ENCODE measurements at places on chromosomes 1 and 21. TPM values are rescaled to one million over a fixed set of nuclear protein-coding genes. Genes with fewer than 3 reads are reported as not detected.
A peak's percentile ranks its signal among the peaks of the same experiment; 100 is the strongest.

DNA sequence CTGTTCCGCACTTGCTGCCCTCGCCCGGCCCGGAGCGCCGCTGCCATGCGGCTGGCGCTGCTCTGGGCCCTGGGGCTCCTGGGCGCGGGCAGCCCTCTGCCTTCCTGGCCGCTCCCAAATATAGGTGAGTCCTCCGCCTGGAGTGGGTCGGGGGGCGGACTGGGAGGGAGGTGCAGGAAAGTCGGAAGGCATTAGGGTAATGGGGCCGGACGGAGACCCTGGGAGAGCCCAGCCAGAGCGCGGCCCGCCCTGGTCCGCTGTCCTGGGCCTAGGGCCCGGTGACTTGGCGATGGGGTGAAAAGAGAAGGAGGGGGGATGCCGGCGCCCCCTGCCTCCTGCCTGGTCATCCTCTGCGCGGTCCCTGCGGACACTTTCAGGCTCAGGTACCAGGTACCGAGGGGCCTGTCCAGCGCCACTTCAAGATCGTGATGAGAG is 243 bp downstream of the ADAM15 start:
- no peak for DNase-seq

DNA sequence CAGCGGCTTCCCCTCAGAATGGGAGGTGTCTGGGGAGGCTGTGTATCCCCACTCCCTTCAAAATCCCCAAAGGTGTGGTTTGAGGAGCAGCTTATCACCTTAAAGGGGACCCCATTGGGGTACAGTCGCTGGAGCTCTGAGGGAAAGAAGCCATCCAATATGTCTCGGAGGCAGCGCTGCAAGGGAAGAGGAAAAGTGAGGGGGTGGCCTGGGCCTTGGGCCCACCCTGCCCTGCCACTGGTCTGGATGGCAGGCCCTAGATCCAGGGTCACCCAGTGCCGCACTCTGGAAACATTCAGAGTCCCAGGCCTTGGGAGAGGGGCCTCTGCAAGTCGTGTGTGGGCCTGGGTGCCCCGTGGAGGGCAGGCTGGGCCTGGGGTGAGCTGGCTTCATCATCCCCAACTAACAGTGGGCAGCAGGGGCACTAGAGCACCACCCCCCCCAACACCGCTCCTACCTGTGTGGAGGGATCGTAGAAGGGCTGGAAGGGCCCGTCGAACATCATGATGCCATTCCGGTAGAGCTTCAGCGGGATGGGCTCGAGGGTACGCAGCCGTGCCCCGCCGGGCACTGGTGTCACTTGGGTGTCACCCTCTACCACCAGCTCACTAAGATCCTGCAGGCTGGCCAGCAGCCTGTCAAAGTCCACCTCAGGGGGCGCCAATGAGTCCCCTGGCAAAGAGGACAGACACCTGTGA is 5.6 kb downstream of the SH3BGRL3 start:
- DNase-seq = peak; percentile 55

DNA sequence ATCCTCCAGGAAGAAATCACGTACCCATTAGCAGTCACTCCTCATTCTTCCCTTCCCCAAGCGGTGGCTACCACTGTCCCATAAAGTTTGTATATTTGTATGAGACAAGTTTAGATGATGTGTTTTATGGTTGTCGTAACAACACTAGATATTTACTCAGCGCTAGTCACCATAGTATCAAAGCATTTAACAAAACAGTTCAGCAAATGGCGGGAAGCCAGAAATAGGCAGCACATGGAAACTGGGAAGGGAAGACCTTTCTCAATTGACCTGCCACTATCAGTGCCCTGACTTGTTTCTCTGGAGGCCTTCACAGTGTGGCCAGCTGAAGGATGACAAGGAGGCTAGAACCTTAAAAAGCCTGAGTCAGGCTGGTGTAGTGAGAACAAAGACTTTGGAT is 31.1 kb downstream of the CNST start:
- no peak for DNase-seq

DNA sequence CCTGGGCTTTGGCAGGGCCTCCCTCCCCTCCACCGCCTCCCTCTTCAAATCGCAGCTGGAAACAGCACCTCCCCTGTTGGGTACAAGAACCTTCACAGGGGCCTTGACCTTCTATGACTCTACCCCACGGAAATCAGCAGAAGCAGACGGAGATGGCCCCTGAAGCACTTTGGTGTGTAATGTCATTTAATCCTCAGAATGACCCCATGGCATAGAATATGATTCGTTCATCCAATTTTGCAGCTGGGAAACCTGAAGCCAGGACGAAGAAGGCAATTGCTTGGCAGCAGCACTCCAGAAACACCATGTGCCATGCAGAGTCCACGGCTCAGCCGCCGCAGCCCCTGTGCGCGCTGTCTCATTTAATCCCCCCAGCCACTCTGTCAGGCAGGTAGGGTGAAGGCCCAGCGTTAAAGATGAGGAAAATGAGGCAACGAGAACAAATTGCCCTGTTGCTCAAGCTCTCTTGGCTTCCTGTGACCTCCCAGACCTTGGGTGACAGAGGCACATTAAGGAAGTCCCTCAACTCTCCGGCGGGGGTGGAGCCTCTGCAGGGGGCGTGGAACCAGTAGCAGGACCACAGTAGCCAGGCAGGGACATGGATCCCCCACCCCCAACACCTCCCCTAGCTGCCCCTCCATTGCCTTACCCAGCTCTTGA is 25.8 kb upstream of the LAPTM5 start:
- no peak for DNase-seq

Gene CD53
- total RNA-seq = 193 TPM

Gene FALEC
- not detected for total RNA-seq

DNA sequence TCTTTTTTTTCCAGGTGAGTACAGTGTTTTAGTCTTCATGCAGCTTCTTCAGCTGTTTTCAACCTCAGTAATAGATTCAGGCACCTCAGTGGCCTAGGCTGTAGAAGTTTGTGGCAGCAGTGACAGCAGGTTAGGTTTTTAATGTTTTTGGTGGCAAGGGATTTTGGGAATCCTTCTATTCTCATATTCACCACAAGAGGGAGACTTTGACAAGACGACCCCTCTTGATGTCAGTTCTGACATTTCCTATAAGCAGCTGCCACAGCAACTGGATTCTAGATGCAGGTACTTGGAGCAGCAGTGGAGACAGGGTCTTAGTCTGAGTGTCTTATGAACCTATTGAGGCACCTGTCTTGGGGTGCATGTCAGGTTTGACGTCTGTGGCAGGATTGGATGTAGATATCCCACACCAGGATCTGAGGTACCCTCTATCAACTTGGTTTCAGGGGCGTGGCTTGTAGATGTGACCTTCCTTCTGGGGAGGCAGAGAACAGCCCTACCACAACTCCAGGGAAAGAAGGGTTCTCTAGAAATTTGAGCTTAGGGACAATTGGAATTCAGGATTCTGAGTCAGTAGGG is 1104.2 kb upstream of the TMPRSS15 start:
- no peak for DNase-seq

DNA sequence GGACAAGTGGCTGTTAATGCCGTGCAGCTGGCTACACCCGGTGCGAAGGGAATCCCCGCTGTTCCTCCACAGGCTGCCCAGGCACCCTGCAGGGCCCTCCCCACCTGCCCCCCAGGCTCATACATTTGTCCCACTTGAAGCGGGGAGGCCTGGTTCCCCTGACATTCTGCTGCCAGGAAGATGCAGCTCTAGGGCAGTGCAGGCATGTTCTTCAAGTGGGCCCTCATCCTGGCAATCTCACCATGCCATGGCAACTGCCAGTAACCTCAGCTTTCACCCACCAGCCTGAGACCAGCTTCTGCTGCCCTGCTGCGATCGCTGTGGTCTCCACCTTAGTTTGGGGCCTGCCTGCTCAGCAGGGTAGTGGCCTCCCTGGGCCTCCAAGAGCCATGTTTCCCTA is 151.9 kb upstream of the COL6A1 start:
- DNase-seq = no peak

GRCh38 chr1:192512426-192513162 is 63.0 kb upstream of the RGS1 start:
- no peak for DNase-seq

Gene LYPD8
- not detected for total RNA-seq

- no peak for DNase-seq
Measured at GRCh38 chr1:161218301-161219077, 3.4 kb downstream of the FCER1G start.

- DNase-seq = no peak
Measured at GRCh38 chr1:107934578-107934977, 30.4 kb downstream of the VAV3 start.

DNA sequence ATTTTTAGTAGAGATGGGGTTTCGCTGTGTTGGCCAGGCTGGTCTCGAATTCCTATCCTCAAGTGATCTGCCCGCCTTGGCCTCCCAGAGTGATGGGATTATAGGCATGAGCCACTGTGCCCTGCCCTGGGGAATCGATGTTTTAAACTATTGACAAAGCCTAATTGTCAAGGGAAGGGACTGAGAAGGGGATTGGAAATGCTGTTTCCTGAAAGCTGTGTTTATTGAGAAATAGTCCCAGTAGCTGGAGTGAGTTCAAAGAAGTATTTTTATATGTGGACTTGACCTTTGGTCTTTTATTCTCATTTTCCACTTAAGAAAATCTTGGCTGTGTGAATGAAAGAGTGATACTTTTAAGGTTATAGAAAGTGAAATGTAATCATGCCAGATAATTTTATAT is 47.5 kb downstream of the KIF1B start:
- no peak for DNase-seq

- DNase-seq = no peak
Measured at GRCh38 chr1:211625040-211625439, 46.1 kb upstream of the SLC30A1 start.

- DNase-seq = no peak
Measured at GRCh38 chr21:42250422-42251403, 31.8 kb downstream of the ABCG1 start.

- no peak for DNase-seq
Measured at GRCh38 chr1:44777969-44778635, 2.8 kb downstream of the RPS8 start.

Gene FMO5
- 0.31 TPM for total RNA-seq

- peak; percentile 60 for DNase-seq
Measured at GRCh38 chr1:111507411-111508201, 4.2 kb upstream of the ADORA3 start.

Gene GNAT2
- total RNA-seq = 0.91 TPM

Gene KRTAP6-2
- not detected for total RNA-seq

DNA sequence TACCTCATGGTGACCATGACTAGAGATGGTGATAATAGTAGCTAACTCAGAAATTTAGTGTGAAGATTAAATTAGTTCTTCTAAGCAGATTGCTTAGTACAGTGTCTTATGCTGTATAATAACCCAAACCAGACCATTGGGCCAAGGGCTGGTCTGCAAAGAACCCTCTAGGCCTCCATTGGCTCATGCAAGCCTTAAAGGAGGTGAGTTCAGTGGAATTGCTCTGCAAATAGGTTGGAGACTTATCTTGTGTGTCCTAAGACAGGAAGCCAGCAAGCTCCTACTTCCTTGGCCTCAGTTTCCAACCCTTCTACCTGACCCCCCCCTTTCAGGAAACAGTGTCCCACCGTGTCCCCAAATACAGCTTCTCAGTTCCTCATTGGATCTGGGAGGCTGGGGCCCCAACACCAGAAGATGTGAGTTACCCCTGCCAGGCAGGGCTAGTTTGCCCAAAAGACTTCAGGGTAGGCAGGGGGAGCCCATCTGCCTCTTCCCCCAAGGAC is 1.9 kb upstream of the MEF2D start:
- DNase-seq = no peak

Gene CRYBG2
- total RNA-seq = 4.9 TPM

- DNase-seq = no peak
Measured at GRCh38 chr1:207935166-207935583, 24.2 kb upstream of the CD34 start.

- DNase-seq = no peak
Measured at GRCh38 chr1:185406006-185406690, 89.1 kb upstream of the IVNS1ABP start.

Gene ZFP69B
- total RNA-seq = 8.0 TPM

Gene RNF223
- total RNA-seq = not detected

Gene LGR6
- total RNA-seq = 0.06 TPM

Gene IRF6
- 2.4 TPM for total RNA-seq

Gene ITLN1
- total RNA-seq = not detected

- DNase-seq = no peak
Measured at GRCh38 chr1:112457241-112457640, 51.5 kb upstream of the WNT2B start.

Gene PLEKHN1
- total RNA-seq = 1.3 TPM

Gene CORT
- total RNA-seq = not detected

DNA sequence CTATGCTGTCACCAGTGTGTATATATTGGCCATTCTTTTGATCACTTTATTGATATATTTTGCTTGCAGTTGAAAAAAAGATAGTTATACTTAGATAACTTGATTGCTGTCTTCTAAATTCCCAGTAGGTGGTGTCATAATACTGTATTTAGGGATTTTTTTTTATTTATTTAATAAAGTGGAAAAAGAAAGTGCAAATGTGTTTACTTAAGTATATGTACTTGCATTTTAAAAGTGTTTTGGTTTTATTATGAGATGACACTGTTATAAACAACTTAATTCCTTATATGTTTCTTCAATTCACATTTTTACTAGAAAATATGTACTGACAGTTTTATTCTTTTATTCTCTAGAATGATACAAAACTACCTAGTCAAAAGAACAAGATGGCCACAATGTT is 164.8 kb downstream of the USP25 start:
- DNase-seq = no peak

Gene TEDDM1
- not detected for total RNA-seq

GRCh38 chr1:3627515-3628253 is 2.9 kb downstream of the TPRG1L start:
- DNase-seq = no peak

Gene DENND2C
- total RNA-seq = 0.91 TPM

Gene MPZ
- total RNA-seq = 3.7 TPM

- DNase-seq = no peak
Measured at GRCh38 chr1:183571678-183572268, 18.5 kb downstream of the NCF2 start.

DNA sequence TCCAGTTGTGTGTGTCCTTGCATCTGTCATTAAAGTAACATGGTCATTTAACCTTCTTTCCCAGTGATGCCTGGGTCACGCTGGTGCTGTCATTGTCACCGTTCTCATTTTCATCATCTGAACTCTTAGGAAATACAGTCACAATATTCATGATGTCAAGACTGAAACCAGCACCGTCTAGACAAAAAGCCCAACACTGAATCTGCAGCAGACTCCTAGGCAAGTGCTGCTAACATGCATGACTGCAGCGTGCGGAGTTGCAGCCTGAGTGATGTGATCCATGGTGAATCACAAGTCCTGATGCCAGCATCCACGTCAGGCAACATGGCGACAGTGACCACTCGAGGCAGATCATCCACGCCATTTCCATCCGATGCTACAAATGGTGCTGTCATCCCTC is 37.6 kb downstream of the MRPL37 start:
- no peak for DNase-seq

Gene S100A16
- not detected for total RNA-seq

GRCh38 chr1:44604157-44604955 is 69.9 kb downstream of the TMEM53 start:
- DNase-seq = no peak

GRCh38 chr1:18557621-18558465 is 72.8 kb upstream of the PAX7 start:
- peak; percentile 31 for DNase-seq

Gene PPIAL4G
- not detected for total RNA-seq

Gene IFT25
- total RNA-seq = 59.1 TPM
